ENCODE measurements at places on chromosomes 2 and 18.

- DNase-seq = no peak
Observed at GRCh38 chr2:232689152-232689910, 7.8 kb upstream of the GIGYF2 start.

- no peak for DNase-seq
Observed at GRCh38 chr18:41096504-41096903, 858.5 kb upstream of the PIK3C3 start.

DNA sequence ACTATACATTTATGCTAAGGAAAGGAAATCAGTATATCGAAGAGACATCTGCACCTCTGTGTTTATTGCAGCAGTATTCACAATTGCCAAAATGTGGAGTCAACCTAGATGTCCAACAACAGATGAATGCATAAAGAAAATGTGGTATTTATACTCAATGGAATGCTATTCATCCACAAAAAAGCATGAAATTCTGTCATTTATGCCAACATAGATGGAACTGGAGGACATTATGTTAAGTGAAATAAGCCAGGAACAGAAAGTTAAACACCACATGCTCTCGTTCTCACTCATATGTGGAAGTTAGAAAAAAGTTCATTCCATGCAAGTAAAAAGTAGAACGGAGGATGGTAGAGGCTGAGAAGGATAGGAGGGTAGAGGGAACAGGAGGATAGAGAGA is 59.5 kb downstream of the TWSG1 start:
- DNase-seq = no peak

DNA sequence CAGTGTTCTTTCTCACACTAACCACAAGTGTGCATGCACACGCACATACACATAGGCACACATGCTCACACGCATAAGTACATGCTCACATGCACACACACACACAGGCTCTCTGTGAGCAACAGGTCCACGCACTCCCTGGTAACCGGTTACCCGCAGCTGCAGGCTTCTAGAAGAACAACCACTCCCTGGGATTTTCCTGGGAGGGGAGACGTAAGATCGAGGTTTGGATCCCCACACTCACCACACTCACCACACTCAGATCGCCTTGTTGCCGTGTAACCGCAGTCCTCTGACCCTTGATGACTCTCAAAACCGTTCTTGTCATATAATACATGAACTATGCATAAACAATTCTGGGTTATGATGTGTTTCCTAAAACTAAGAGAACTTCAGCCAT is 42.2 kb downstream of the TTC32 start:
- no peak for DNase-seq

DNA sequence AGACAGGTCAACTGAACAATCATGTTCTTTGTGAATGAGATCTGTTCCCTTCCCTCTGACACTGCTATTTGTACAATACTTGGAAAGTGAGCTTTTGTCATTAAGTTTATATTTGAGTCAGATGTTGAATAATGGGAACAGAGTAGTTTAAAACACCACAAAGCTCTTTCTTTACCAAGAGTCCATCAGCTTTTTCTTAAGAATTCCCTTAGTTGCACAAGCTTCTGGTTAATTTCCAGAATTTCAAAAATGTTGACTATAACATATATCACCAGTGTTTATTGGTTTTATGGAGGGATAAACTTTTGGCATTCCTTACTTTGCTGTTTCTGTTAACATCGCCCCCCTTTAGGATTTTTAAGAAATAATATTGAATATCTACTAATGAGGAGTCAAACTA is 403.7 kb downstream of the CCDC85A start:
- no peak for DNase-seq

DNA sequence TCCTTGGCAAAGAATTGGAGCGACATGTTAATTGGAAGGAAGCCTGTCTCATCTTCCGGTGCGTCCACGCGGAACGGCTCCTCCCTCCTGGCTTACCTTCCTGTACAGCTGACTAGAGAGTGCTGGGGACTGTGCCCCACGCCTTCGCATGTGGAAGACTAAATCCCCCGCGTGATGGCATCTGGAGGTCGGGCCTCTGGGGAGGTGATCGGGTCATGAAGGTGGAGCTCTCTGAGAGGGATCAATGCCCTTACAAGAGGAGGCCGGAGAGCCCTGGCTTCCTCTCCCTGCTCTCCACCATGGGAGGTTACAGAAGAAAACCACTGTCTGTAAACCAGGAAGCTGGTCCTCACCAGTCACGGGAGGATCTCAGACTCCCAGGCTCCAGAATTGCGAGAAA is 104.1 kb upstream of the OTOS start:
- DNase-seq = no peak

DNA sequence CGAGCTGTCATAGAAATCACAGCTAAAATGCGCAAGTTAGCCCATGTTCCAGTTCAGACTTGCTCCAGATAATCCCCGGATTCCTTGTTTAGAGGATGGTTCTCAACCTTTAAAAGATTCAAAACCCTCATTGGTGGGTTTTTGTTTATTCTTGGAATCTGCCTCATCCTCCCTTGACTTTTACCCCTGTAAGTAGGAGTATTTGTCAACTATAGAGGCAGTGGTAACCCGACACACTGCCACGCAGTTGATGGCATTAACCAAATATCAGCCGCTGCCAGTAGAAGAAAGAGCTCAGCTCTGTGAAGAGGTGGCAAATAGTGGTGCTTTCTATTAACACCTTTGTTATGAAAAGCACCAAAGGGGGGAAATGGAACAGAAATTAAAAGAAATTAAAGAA is 40.4 kb upstream of the SELENOI start:
- no peak for DNase-seq

DNA sequence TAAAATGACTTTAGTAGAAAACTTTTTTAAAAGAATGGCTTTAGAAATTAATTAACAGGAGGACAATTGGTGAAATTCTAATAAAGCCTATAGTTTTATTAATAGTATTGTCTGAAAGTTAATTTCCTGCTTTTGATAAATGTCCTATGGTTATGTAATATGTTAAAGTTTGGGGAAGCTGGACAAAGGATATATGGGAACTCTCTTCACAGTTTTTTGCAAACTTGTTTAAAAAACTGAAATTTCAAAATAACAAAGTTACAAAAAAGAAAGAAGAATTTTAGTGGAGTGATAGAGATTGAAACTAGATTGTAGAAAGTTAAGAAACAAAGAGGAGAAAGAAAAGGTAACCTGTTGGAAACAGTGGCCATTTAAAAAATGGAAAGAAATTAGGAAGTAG is 67.3 kb downstream of the SEMA4F start:
- DNase-seq = no peak

GRCh38 chr18:3279201-3280185 is 17.6 kb downstream of the MYL12B start:
- DNase-seq = no peak

- DNase-seq = no peak
Observed at GRCh38 chr2:120600786-120601185, 134.9 kb upstream of the GLI2 start.

DNA sequence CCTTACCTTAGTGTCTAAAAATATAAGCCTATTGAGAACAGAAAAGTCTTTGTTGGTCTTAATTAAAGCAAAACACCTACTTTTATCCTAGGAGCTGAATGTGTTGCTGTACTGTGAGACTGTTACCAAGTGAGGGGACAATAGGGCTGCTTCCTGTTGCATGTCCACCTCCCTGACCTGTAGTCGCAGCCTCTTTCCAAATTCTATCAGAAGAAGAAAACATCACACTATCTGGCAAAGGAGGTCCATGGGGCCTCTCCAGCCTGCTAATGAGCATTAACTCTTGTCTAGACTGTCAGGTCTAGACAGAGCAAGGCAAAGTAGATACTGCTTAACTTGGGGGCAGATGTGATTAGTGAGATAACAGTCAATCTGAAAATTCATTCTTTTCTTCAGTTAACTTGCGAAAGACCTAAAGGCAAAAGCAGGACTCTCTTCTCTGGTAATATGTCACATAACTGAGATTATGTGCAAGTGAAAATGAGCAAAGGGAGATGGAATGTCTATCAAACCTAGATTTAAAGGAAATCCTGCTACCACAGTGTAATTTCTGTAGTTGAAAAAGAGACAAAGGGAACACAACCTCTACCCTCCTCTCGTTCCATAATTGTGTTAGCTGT is 66.9 kb downstream of the CDH20 start:
- no peak for DNase-seq

DNA sequence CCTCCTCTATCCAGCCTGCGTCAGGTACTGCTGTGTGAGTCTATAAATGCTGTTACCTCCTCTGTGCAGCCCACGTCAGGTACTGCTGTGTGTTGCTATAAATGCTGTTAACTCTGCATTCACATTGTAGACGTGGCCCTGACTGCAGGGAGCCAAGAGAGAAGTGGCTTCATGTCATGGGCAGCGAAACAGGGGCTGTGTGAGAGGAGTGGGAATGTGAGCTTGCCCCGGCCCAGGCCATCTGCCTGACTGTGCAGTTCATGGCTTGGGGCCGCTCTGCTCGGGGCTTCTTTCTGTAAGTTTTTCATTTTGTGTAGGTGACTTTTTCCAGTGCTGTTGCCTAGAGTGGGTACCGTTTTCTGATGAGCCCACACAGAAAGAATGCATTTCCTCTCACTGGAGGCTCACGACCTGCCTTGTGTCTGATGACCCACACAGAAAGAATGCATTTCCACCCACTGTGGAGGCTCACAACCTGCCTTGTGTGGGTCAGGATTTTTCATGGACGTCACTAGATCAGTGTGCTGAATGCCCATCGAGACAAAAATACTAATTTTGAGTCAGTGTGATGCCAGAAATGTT is 104.5 kb downstream of the SNTG2 start:
- DNase-seq = no peak

DNA sequence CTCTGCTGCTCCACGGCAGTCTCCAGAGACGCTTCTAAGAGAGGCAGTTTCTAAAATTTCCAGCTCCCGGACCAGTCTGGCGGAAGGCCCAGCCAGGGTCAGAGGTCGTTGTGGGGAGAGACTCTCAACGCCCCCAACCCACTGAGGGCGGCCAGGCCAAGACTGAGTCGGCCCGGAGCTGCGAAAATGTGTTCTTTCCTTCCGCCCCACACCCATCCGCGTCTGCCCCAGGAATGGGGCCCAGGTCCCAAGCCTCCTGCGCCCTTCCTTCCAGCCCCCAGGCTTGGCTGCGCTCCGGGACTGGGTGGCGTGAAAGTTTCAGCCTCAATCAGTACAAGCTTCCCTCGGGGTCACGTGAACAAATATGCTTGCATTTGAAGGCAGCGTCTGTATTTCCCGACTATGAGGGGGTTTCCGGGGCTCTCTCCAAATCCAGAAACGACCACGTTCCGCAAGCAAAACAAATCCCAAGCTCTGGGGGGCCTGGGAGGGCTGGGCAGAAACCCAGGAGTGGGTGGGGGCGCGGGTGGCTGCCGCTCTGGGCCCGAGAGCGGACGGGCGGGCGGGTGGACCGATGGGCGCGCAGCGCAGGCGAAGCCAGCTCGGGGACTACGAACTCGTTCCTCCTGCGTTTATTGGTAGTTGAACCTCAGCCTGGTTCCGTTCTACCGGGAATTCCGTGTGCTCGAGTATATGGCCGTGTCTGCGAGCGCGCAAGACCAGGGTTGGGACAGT is 3.3 kb downstream of the HOXD3 start:
- DNase-seq = no peak

DNA sequence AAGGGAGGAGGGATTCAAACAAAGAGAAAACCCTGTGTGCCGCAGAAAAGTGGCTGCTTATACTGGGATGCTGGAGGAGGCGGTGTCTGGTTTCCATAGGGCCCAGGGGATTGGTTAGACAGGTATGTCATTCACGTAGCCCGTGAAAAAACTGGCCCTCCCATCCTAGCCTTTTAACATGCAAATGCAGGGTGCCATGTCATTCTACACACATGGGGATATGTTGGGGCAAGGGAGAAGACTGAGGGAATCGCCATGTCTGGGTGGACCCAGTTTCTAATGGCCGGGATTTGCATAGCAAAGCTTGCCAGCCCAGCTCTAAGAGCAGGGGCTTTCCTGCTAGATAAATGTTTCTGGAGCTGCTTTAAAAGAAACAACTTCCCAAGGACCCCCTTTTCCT is 8.2 kb upstream of the RNU2-63P start:
- no peak for DNase-seq

DNA sequence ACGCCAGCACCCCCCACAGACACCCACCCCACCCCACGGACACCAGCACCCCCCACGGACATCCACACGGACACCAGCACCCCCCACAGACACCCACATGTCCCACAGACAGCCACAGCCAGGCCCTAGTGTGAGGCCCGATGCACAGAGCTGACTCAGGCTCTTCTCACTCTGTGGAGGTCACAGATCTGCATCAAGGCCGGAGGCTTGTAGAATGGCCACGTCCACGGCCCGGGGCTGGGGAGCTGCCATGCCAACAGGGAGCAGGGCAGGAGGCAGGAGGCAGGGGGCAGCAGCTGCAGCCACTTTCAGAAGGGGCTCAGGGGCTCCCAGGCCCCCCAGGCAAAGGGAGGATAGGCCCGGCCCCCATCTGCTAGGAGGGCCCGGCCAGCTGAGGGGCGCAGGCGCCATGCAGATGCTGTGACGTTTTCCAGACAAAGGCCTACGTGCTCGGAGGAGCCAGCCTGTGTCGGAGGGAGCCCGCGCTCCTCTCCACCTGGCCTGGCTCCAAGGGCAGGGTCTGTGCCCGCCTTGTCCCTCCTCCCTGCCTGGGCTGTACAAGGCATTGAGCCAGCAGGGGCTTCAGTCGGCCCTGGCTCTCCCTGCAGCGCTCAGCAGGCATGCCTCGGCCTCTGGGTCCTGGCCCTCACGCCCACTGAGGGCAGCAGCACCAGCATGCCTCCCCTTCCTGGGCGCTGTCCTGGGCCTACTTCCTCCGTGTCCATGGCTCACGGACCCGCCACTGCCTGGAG is 249.0 kb downstream of the TWIST2 start:
- no peak for DNase-seq

- DNase-seq = no peak
Observed at GRCh38 chr2:189446780-189447179, 5.5 kb downstream of the WDR75 start.

- no peak for DNase-seq
Observed at GRCh38 chr18:34528177-34528576, 181.9 kb upstream of the DTNA start.

All from GF-D8 (cell line).